ENCODE measurements at places on chromosomes 2 and 18.

GRCh38 chr18:79868168-79868784, 70.5 kb downstream of the KCNG2 start:
- no peak for DNase-seq

DNA sequence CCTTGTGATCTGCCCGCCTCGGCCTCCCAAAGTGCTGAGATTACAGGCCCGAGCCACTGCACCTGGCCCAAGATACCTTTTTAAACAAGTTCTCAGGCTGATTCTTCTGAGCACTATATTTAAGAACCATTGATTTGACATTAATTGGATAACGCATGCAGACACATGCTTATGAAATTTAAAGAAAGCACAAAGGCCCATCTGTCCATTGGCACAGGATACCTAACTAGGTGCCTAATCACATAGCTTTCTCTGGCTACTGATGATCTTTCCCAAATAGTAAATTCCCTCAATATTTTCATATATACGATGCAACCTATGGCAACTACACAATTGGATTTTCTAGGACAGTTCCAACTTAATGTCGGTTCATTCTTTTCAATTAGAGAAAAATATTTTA, 62.5 kb upstream of the STAM2 start:
- DNase-seq = no peak

GRCh38 chr2:147888680-147889079, 43.9 kb downstream of the ACVR2A start:
- DNase-seq = no peak

GRCh38 chr18:79402209-79402576, 6.5 kb downstream of the NFATC1 start:
- no peak for DNase-seq

- DNase-seq = no peak
Observed at GRCh38 chr2:21676676-21677075, 552.9 kb downstream of the TDRD15 start.

- no peak for DNase-seq
Observed at GRCh38 chr18:29928081-29928480, 1114.5 kb downstream of the DSC3 start.

DNA sequence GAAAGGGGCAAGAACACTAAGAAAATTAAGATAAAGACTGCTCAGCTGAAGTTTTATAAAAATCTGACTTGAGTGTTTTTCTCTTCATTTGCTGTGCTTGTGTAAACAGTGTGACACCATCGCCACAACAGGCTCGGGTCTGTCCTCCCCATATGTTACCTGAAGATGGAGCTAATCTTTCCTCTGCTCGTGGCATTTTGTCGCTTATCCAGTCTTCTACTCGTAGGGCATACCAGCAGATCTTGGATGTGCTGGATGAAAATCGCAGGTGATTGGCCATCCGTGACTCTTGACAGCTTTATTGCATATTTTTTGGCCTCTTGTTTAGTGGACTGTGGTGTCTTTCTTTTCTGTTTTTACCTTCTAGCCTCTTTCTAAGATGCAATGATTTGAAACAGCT, 22.1 kb downstream of the MFF start:
- DNase-seq = no peak

- no peak for DNase-seq
Observed at GRCh38 chr2:231568098-231568784, 24.4 kb upstream of the TEX44 start.

- peak; percentile 16 for DNase-seq
Observed at GRCh38 chr2:10382354-10383061, 65.6 kb downstream of the ODC1 start.

GRCh38 chr2:124315221-124315880, 290.3 kb downstream of the CNTNAP5 start:
- DNase-seq = no peak

GRCh38 chr2:17816396-17817245, at the start of gene MSGN1:
MSGN1 (plus strand) TSS chr2:17816460; CDS start chr2:17816519, 59 bp downstream.
- DNase-seq = no peak

DNA sequence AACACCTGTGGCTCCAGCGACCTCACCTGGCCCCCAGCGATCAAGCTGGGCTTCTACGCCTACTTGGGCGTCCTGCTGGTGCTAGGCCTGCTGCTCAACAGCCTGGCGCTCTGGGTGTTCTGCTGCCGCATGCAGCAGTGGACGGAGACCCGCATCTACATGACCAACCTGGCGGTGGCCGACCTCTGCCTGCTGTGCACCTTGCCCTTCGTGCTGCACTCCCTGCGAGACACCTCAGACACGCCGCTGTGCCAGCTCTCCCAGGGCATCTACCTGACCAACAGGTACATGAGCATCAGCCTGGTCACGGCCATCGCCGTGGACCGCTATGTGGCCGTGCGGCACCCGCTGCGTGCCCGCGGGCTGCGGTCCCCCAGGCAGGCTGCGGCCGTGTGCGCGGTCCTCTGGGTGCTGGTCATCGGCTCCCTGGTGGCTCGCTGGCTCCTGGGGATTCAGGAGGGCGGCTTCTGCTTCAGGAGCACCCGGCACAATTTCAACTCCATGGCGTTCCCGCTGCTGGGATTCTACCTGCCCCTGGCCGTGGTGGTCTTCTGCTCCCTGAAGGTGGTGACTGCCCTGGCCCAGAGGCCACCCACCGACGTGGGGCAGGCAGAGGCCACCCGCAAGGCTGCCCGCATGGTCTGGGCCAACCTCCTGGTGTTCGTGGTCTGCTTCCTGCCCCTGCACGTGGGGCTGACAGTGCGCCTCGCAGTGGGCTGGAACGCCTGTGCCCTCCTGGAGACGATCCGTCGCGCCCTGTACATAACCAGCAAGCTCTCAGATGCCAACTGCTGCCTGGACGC, 4.9 kb downstream of the GPR35 start:
- no peak for DNase-seq

- DNase-seq = no peak
Observed at GRCh38 chr2:101901241-101901640, 90.5 kb upstream of the IL1R2 start.
